ENCODE measurements at places on chromosomes 1 and 21.

DNA sequence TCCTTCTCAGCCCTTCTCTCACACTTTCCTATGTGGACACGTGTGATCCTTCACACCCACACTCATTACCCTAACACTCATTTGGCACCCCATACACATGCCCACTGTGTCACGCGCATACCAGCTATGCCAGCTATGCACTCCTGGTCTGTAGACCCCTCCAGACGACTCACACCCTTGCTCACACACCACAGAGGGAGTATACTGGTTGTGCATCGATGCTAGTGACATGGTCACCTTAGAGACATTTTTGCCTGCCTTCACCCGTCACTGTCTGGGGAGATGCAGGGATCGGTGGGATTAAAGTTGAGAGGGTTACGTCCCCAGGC lies 8.3 kb upstream of the PPM1J start:
- no peak for DNase-seq

- DNase-seq = no peak
Observed at GRCh38 chr1:230797942-230798365, 50.8 kb downstream of the CAPN9 start.

DNA sequence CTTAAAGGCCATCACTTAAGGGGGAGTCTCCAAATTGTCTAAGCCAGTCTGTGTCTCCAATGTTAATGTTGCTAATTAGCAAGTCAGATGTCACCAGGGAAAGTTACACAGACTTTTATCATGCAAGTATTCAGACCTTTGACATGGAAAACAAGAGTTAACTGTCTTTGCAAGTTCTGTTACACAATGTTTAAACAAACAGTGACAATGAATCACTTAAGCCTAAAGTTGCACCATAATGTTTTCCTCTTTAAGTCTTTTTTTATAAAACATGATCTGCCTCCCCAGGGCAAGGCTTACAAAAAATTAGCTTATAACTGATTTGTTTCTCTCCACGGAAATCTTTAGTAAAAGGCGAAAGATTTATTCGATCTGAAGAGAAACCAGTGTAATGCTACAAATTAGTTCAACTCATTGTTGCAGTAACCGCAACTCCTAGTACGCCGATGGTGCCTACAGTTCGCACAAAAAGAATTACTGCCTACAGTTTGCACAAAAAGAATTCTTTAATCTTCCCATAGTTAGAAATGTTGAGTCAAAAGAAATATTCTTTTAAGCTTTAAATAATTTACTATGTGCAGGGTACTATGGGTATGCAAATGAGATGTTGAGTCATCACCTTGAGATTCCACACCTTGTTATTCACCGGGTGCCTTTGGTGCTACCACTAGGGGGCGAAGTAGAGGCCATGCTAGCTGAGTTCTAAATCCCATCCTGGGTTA lies 45.3 kb downstream of the HHAT start:
- peak; percentile 48 for DNase-seq

DNA sequence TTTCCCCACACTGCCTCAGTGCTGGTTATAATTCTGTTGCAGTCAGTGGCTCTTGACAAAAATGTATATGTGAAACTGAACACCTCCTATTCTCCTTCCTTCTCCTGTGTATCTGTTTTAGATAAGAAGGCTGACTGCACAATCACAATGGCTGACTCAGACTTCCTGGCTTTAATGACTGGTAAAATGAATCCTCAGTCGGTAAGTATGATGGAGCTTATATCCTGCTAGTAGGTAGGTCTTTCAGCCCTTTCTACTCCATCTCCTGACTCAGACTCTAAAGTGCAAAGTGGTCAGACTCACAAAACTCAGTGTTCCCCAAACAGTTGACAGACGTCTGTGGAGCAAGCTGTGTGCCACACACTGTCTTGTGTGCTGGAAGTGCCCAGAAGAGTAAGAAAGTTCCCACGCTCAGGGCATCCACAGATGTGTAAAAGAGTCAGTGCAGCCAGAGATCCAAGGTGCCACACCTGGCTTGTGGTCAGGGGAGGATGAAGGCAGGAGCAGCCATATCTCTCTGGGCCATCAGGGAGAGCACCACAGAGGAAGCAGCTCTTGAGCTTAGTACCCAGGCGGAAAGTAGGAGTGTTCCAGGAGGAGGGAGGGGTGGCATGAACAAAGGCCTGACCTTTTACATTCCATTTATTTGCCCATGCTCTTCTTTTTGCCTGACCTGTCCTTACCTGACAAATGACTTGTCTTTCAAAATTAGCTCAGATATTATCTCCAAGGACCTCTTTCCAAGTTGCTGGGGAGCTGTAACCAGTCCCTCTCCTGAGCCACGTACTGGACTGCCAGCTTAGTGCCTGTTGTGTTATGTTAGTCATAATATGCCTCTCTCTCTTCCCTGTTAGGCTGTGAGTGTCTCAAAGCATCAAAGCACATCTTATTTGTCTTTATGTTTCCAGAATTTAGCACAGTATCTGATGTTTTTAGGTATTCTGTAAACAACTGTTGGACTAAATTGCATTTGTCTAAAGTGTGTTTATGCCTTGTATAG lies 14.0 kb upstream of the PODN start:
- no peak for DNase-seq

DNA sequence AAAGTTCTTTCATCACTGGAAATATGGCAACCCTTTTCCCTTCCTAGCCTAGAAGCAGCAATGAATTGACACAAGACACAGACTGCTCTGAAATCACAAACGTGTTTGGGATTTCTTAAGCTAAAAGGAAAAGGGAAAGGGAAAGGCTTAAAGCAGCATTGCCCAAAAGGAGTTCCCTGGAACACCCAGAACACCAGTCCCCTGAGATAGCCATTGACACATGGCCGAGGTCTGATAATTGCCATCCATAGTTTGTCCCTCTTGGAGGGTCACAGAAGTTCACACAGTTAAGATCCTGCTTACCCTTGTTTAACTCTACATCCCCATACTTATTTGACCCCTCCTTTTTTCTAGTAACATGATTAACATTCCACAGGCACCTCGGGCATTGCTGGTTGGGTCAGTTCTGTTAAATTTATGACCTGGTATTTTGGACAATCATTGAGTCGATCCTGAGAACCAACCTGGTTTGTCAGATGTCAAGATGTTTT lies 72.9 kb downstream of the ZNF281 start:
- no peak for DNase-seq

GRCh38 chr1:197486946-197487345 lies 218.9 kb downstream of the CRB1 start:
- no peak for DNase-seq

- no peak for DNase-seq
Observed at GRCh38 chr21:23017989-23018388, 2019.8 kb downstream of the NCAM2 start.

Measured in GOT3 (cell line).